Right renal pelvis (tissue), 4 donors: ENCODE measurements at places on chromosomes 12 and 14. TPM values are rescaled to one million over a fixed set of nuclear protein-coding genes. Genes with fewer than 3 reads are reported as not detected.

Gene PYGL
- 18.2 TPM for polyA plus RNA-seq

Gene CNTN1
- 63.4 TPM for polyA plus RNA-seq

Gene MAP1LC3B2
- 11.1 TPM for polyA plus RNA-seq

Gene ERP29
- 150 TPM for polyA plus RNA-seq

Gene PRPH
- 0.23 TPM for polyA plus RNA-seq

Gene PIGH
- 46.6 TPM for polyA plus RNA-seq

Gene ETFBKMT
- polyA plus RNA-seq = 6.7 TPM

DNA sequence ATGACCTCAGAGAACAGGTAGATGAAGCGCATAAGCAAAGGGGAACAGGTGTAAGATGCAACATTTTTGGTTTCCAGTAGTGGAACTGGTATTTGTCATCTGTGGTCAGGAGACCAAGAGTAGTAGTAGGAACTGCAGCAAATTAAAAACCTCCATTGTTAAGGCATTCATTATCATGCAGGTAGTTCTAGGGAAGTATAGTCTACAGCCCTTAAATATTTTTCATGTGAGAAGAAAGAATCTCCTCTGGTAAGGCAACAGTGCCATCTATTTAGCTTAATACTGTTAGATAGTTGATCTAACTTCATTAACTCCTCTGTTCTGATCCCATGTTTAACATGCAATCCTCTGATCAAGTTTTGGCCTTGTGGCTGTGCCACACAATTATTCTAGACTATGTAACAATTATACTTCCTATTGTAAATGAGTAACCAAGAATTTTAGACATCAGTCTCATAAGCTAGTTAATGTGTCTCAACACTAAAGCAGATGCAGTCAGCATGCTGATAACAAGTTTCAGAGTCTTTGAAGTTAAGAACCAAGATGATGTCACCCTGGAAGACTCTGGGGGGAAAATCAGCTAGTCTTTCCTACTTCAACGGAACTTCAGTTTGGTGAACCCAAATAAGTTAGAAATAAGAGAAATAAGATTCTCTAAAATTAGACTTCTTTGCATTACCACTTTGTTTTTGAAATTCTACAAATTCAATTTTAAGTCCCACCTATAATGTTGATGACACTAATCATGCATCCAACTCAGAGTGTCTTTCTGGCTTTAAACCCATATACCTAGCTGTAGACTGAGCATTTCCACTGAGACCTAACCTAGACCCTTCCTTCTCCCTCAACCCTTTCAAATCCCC lies 70.9 kb downstream of the STXBP6 start:
- no peak for DNase-seq

DNA sequence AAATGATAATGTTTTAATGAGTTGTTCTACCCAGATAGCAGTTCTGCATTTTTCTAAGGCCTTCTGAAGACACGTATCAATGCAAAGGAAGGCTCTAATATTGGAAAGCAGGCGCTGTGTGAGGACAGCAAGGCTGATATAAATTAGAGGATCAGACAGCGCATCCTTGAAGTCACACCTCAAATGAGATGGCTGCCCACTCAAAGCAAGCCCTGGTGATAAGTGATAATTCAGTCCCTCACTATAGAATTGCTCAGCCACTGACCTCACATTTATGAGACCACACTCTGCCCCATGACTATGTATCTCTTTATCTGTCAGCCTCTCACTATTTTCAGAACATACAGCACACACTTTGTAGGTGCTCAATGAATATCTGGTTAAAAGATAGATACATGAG lies 62.4 kb downstream of the ARMH4 start:
- DNase-seq = no peak

DNA sequence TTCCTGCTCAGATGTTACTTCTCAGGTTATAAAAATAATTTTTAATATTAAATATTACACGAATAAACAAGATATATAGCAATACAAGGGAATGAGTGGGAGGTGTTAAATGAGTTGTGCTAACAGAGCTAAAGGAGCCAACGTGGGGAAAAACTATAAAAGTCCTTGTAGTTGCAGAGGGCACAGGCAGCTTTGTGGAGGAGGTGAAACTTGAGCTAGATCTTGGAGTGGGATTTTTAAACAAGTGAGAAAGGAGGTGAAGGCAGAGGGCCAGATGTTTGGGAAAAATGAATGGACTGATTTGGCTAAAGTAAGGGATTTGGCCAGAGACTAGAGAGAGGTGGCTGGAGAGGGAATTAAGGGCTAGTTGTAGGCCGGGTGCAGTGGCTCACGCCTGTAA lies 5.2 kb upstream of the FKBP11 start:
- DNase-seq = no peak

DNA sequence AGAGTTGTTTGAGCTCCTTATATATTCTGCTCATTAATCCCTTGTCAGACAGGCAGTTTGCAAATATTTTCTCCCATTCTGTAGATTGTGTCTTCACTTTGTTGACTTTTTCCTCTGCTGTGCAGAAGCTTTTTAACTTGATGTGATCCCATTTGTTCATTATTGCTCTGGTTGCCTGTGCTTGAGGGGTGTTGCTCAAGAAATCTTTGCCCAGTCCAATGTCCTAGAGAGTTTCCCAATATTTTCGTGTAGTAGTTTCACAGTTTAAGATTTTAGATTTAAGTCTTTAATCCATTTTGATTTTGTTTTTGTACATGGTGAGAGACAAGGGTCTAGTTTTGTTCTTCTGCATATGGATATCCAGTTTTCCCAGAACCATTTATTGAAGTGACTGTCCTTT lies 19.8 kb downstream of the ABCC9 start:
- no peak for DNase-seq

DNA sequence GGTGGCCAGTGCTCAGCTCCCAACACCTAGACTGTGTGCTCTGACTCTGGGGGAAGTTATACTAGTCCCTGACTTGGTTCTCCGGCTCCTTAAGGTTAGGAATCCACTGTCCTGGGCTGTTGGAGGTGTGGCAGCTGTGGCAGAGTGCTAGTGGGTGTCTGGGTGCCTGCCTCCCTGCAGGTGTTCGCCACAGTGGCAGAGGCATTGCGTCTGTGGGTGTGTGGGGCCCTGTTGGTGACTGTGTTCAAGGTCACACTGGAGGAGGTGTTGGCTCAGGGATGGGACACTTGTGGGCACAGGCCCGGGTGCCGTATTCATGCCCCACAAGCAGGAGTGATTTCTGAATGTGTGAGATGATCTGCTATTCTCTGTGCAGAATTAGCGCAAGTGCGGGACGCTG lies 467.4 kb downstream of the TMEM121 start:
- DNase-seq = no peak

DNA sequence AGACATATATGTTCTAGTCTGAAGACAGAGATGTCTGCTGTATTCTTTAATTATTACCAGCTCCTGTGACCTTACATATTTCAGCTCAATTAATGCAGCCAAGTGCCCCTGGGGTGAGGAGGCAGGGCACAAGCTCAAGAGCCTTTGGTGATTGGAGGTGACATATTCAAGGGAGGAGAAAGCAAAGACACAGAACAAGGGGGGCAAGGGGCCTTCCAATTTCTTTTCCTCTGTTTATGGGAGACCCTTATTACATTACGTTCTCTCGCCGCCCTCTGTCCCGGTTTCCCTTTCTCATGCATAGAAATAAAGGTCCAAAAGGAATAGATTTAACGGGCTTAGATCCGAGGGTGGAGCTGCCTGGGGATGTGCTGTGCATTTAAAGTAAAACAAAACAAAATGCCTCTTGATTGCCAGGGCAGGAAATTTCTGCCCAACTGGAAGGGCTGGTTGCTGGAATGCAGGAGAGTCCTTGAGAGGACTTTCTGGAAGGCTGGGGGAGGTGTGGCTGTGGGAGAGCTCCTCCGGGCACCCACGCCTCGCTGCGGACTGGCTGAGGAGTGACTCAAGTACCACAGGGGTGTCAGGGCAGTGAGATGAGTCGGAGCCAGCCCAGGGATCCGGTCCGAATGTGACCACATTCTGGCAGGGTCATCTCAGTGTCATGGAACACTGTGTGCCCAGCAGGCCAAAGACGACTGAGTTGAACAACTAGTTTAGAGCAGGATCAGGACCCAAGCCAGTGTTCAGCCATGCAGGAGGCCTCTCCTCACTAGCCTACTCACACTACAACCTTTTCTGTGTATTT lies 32.1 kb upstream of the GSG1 start:
- no peak for DNase-seq

- no peak for DNase-seq
Measured at GRCh38 chr12:121145221-121145620, 12.5 kb downstream of the P2RX7 start.

- no peak for DNase-seq
Measured at GRCh38 chr14:57189070-57189469, 79.6 kb downstream of the EXOC5 start.

DNA sequence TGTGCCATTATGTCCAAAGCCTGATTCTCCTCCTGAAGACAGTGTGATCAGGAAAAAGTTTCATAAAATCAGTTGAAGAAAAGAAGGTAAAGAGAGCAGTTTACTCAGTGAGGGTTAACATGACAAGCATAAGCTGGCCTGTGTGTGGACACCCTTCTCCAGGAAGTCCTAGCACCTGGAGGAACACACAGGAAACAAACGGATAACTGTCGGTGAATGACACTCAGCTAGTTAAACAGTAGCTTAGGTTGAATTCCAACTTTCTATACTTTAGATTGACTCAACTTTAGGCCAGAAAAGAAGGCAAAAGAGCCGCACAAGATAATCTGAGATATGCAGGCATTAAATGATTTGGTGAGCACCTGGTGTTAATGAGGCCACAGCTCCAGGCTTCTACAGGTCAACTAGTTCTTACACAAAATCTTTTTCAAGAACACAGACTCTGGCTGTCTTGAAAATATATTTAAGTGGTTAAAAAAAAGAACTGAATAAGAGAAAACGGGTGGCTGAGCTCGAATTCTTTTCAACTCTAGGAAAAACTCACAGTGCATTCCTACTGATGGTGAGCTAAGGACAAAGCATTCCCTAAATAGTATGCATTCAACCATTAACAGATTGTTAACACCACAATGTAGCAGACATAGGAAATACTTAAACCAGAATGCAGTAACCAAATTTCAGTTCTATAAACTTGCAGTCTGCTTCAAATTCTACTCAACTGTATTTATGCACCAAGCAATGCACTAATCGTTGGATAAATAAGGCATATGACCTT lies 56.9 kb upstream of the TSPAN8 start:
- no peak for DNase-seq

GRCh38 chr14:51216602-51217001 lies 23.4 kb upstream of the TMX1 start:
- DNase-seq = no peak

DNA sequence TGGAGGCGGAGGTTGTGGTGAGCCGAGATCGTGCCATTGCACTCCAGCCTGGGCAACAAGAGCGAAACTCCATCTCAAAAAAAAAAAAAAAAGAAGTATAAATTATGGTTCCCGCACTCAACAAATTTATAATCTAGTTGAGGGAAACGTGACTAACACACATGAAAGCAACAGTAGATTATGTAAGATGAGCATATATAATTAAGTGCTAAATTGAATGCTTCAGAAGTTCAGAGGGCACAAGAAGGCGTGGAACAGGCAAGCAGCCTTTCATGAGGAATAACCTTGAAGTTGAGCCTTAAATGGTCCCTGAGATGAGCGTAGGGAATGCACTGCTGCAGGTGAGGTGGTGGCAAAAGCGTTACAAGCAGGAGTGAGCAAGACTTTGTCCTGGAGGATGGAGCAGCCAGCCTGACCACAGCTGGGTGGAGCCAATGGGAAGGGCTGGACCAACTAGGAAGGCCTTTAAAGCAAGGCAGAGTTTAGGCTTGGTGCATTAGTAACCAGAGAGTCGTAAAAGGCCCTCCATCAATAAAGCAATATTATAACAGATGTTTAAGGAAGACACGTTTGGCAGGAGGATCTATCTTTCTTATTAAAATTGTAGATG lies 30.6 kb upstream of the TUBA1A start:
- no peak for DNase-seq

GRCh38 chr12:114901316-114901715 lies 217.3 kb upstream of the TBX3 start:
- no peak for DNase-seq

DNA sequence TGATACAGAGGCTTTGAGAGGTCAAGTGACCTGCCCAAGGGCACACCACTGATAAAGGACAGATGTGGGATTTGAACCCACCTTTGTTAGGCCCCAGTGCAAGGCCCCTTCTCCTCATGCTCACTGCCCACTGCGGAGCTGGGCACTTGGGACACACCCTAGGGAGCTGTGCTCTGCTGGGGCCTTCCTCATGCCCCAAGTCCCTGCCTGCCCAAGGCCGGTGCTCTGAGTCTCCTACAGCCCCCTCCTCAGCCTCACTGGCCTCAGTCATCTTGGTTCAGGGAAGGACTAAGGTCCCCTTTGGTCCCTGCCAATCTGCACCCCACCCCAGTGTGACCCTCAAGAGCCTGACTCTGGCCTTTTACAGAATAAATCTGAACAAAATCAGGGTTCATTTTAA lies 7.9 kb upstream of the OAS3 start:
- no peak for DNase-seq

- no peak for DNase-seq
Measured at GRCh38 chr12:6547987-6548386, 7.9 kb downstream of the IFFO1 start.

- DNase-seq = peak; percentile 94
Measured at GRCh38 chr14:34982421-34983147, at the start of gene SRP54. Gene SRP54, plus strand, starts transcription at chr14:34982992. Its CDS starts 13,718 bp downstream, at chr14:34996710.

GRCh38 chr14:104680806-104681688 lies 8.4 kb upstream of the INF2 start:
- no peak for DNase-seq

DNA sequence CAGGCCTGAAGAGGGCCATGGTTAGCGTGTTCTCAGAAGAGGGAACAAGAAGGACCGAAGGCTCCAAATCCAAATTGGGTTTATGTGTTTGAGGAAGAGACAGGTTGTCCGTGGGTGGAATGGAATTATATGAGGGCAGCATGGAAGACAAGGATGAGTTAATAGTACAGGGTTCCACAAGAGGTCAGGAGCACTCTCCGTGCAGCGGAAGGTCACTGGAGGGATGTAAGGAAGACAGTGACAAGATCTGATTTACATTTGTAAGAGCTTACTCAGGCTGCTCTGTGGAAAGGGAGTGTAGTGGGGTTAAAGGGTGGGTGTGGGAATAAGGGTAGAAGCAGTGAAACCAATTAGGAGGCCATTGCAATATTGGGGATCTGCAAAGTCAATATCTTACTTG lies 97.0 kb downstream of the TPH2 start:
- no peak for DNase-seq

GRCh38 chr12:126768517-126768916 lies 1498.5 kb upstream of the TMEM132C start:
- DNase-seq = no peak

DNA sequence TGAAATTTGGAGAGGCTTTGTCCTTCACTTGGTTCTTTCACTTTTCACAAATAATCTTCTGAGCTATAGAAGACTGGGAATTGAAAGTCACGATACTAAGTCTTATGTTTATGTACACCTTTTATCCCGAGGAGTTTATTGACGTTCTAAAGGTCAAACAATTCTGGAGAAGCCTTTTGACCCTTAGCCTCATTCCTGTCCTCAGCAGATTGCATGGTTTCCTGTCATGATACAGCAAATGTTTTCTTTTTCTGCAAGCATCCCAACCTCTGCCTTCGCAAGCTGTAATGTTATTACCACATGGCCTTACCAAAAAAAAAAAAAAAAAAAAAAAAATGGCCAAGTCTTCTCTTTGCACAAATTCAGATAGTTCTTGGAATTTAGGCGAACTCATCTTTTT lies 411.7 kb upstream of the FLRT2 start:
- DNase-seq = no peak

GRCh38 chr12:104485651-104486362 lies 29.1 kb downstream of the CHST11 start:
- no peak for DNase-seq
